ENCODE measurements at places on chromosomes 4 and X.

- DNase-seq: no peak
Measured at GRCh38 chr4:158808399-158808798, 39.6 kb downstream of the FNIP2 start.

- DNase-seq: no peak
Measured at GRCh38 chr4:86894455-86894854, 2.2 kb upstream of the C4orf36 start.

DNA sequence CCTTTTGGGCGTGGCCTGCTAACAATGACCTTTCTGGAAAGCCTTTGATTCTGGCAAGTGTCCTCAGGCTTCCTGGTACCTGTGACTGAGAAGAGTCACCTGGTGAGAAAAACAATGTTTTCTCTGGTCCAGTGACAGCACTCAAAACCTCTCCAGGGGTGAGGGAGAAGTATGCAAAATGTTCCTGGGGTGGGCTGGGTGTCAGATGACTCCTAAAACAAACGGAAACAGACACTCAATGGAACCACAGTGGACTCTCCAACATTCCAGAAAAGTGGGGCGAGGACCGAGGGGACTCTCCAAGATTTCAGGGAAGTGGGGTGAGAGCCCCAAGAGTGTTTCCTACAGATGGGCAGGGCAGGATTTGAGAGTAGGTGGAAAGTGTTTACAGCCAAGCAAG is 69.5 kb downstream of the ANAPC4 start:
- DNase-seq: no peak

DNA sequence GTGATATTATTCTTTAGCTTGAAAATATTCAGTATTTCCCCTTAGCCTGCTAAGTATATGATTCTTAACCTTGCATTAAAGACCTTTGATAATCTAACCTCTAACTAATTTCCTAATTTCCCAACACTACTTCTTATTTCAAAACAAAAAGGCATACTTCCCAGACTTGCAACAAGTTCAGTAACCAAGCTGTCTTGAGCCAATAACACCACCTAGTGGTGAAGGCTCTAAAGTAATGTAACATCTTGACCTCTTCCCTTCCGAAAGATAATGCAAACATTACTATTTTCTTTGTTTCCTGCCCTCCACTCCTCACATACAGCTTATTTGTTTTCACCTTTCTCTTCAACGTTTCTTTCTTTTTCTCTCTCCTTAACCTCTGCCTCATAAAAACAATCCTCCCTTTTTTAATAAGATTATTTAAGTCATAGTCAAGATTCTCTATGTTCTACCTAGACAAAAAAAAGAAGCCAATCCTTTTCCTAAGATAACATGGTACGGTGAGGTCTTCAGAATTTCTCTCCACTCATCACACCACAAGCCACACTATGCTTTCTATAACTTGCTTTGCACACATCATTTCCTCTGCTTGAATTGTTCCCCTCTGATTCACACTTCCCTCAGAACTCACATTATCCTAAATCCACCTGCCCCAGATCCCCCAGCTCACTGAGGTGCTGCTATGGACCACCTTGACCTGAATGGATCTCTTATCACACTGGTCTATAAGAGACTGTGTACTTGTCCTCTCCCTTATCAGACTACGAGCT is 3.5 kb downstream of the FAT1 start:
- peak; percentile 32 for DNase-seq

GRCh38 chrX:57607295-57608187 is 15.7 kb downstream of the ZXDB start:
- no peak for DNase-seq

- DNase-seq: no peak
Measured at GRCh38 chr4:173991814-173992213, 291.7 kb downstream of the FBXO8 start.

- no peak for DNase-seq
Measured at GRCh38 chrX:68490644-68491043, 8.2 kb upstream of the YIPF6 start.

All from HL-60 (cell line).